ENCODE measurements at places on chromosomes 2 and 18.

DNA sequence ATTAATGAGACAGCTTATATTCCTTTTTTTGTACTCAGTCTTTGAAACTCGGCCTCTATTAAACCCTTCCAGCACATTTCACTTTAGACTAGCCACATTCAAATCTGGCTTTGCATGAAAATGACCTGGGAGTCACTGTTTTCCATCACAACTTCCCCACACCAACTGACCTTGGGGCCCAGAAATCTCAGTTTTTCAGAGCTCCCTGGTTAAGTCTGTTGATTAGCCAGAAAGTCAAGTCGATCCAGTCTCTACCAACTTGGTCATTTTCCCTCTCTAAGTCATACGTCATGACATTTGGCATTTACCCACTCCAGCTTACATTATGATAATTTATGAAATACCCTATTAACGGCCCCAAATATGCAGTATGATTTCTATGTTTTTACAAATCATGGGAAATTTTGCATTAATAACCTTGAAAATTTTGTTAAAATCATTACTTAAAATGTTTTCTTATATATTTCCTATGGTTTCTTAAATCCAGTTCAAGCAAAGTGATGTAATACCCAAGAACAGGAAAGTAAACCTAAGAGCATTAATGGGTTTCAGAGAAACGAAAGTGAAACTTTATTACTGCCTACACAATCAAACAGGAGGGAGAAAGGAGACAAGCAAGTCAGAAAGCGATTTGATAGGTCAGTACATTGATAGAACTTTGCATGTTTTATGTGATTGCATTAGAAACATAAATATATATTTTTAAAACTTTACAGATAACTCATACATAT, 77.1 kb downstream of the SPATS2L start:
- no peak for DNase-seq

DNA sequence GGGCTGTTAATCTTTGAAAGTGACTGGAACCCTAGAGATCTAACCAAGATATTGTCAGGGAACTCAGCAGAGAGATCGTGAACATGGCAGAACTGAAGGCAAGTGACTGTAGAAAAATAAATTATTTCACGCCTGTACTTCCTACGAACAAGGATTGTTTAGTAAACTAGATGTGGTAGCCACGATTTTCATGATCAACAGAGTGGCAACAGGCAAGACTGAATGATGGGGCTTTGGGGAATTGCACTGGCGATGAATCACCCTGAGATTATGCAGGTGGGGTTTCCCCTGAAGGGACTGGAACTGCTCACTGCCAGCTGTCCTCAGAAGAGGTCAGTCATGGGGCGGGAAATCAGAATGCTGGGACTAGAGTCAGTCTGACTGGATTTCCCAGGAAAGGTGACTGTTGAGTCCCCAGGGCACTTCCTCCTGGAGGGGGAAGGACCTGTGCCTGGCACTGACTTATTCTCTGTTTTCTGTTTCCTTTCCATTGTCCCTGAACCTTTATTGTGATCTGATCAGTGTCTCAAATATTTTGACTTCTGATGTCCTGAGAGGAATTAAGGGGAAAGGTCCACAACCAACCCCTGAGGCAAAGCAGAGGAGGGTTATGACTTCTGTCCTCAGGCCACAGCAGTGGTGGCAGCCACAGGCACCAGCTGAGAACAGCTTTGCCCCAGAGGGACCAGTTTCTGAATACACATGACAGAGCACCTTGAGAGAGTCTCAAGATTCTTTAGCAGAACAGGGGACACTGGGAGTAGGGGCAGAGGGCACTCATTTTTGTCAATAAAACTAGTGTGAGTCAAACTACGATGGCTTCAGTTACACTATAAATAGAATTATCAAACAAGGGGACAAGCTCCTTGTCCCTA, 70.0 kb downstream of the NAB1 start:
- DNase-seq, result peak; percentile 46

DNA sequence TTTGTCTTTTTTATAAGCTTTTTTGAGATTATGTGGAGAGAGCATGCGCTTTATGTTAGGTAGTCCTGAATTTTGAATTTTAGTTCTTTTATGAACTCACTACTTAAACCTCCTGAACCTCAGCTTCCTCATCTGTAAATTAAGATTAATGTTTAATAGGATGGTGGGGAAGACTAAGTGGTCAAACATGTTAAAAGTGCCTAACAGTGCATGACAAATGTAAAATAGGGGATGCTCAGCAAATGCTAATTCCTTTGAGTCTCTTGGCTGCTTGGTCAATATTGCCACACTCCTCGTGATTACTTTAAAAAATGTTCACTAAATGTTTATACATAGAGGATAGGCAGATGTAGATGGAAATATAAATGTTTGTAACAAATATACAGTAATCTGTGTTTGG, 6.8 kb downstream of the BIRC6 start:
- DNase-seq, result no peak

- DNase-seq, result no peak
These were observed 33.5 kb upstream of the IL37 start for GRCh38 chr2:112877423-112877822.

DNA sequence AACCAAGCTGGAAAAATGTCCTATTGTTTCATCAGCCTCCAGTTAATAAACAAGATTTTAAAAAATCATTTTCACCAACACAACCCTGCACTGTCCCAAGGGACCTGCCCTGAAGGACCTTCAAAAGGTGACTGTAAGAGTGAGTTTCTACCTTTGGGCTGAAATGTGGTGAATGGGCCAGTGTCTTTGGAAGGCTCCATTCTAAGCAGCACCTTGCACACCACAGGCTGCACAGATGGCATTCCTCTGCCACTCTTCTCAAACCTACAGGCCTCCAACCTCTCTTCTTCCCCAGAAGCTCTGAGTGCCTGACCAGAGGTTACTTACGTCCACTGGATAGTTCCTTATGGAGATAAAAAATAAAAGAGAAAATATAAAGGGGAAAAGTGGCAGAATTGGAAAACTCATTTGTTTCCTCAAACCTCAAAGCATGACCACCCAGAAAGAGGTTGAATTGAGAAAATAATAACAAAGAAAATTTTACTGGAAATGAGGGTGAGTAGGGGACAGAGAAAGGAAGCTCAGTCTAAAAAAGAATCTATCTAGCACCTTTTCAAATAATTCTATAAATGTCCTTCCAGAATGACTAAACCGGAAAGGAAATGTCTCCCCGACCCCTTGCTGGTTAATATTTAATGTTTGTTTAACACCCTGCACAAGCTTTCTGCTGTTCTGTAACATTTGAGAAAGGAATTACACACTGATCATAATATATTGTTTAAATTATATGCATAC, 175.7 kb downstream of the METTL4 start:
- no peak for DNase-seq

- peak; percentile 43 for DNase-seq
These were observed 1.8 kb upstream of the BCL11A start for GRCh38 chr2:60555066-60555782.

DNA sequence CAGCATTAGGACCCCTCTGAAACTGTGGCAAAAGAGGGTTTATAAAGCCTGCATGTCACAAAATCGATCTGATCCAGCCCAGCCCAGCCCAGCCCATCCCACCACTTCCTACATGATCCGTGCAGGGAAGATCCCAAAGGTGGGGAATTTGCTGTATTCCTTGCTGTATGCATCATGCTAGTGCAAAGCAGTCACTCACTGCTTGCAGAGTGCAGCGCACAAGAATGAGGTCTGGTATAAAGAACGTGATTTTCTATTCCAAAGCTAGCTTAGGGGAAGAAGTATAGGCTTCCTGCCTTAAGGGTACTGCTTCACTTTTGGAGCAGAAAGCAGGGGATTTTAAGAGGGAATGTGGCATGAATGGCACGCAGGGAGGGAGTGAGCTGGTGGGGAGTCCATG, 18.9 kb upstream of the SERPINB11 start:
- no peak for DNase-seq

- no peak for DNase-seq
These were observed 53.6 kb downstream of the DPYSL5 start for GRCh38 chr2:26901326-26902183.

- DNase-seq, result no peak
These were observed 3.2 kb downstream of the NR4A2 start for GRCh38 chr2:156329031-156329926.

GRCh38 chr2:219430633-219431615, 3.7 kb upstream of the SPEG start:
- no peak for DNase-seq

DNA sequence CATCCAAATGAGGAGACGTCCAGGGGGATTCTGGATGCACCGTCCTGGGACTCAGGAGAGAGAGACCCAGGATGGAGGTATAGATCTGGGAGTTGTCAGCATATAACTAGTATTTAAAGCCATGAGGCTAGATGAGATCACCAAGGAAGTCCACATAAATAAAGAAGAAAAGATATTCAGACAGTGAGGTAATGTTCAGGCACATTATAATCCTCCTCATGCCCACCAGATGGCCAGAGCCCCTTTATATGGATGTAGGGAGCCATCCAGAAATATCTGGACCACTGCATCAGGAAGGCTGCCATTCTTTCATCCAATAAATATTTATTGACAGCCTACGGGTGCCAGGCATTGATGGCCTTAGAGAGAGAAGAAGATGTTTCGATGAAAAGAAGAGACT, 21.2 kb upstream of the NCKAP5 start:
- DNase-seq, result no peak

GRCh38 chr2:129802290-129802689, 177.2 kb upstream of the RAB6C start:
- no peak for DNase-seq

- DNase-seq, result no peak
These were observed 42.4 kb downstream of the TMEM18 start for GRCh38 chr2:634636-635388.

- DNase-seq, result no peak
These were observed 16.7 kb upstream of the MC4R start for GRCh38 chr18:60389314-60389713.

GRCh38 chr2:175431101-175431946, 249.8 kb upstream of the ATP5MC3 start:
- no peak for DNase-seq

GRCh38 chr2:59694176-59694575, 859.3 kb downstream of the BCL11A start:
- DNase-seq, result no peak

- DNase-seq, result no peak
These were observed 218.4 kb upstream of the FN1 start for GRCh38 chr2:215654148-215654819.

GRCh38 chr18:24584813-24585212, 124.4 kb downstream of the HRH4 start:
- no peak for DNase-seq

- DNase-seq, result no peak
These were observed 128.7 kb downstream of the NCKAP5 start for GRCh38 chr2:133439565-133439920.

GRCh38 chr18:58201268-58201667, 157.2 kb downstream of the NEDD4L start:
- no peak for DNase-seq

DNA sequence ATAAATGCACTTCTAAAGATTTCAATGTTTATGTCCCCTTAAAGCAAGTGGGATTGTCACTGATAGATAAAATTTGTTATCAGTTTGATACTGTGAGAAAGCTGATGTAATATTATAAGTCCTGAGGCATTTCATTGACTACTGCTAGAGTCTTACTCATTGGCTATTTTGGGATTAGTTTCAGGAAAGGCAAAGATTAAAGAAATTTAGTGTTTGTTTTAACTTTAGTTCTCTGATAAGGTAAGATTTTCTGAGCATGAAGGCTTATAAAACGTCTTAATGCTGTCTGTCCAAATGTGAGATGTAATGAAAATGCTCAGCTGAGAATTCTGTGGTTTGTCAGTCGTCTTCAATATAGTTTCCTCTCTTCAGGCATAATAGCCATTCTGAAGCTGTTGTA, 886.4 kb upstream of the CDH2 start:
- DNase-seq, result no peak

GRCh38 chr18:6396847-6397246, 17.9 kb downstream of the L3MBTL4 start:
- DNase-seq, result no peak

DNA sequence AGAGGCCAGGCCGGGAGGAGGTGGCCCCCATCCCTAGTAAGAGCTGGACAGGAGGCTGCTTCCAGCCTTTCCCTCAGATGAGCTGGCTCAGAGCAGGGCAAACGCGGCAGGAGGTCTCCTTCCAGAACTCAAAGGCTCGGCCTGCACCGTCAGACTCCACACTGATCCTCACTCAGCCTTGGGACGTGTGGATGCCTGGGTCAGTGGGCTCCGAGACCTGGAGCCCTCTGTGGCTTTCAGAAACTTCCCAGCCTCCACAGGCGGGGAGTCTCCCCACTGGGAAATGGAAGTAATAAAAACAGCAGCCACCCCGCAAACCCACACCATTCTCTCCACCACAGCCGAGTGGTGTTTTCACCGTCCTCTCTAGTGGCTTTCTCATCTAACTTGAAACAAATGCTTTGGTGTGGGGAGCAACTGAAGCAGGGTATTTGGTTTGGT, 54.3 kb downstream of the INPP5D start:
- no peak for DNase-seq

- DNase-seq, result no peak
These were observed 20.8 kb downstream of the KIF1A start for GRCh38 chr2:240799033-240799820.

DNA sequence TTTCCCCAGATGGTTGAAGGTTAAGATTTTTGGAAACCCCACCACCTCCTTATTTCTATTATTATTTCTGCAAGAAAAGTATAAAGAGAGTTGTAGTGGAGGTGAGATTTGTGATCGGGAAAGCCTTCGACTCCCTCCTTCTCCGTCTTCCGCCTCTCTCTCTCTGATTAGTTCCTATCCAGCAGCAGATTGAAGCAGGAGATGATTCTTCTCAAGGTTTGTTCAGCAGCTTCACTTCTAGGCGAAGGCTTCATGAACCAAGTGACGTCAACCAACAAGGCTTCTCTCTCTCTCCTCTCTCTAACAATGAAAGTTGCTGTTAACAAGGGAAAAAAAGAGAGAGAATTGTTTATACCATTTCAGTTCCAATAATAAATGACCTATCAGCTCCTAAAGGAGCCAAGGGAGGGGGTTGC, at the start of gene BAZ2B:
Gene BAZ2B, minus strand, starts transcription at position 263 of the 416 bp plus-strand sequence. CDS start 137,829 bp downstream, outside the sequence.
- DNase-seq, result no peak

GRCh38 chr2:73202156-73203054, at the start of gene NOTO:
Gene NOTO, plus strand, starts transcription at chr2:73202574. Its CDS starts 93 bp downstream, at chr2:73202667.
- DNase-seq, result no peak

DNA sequence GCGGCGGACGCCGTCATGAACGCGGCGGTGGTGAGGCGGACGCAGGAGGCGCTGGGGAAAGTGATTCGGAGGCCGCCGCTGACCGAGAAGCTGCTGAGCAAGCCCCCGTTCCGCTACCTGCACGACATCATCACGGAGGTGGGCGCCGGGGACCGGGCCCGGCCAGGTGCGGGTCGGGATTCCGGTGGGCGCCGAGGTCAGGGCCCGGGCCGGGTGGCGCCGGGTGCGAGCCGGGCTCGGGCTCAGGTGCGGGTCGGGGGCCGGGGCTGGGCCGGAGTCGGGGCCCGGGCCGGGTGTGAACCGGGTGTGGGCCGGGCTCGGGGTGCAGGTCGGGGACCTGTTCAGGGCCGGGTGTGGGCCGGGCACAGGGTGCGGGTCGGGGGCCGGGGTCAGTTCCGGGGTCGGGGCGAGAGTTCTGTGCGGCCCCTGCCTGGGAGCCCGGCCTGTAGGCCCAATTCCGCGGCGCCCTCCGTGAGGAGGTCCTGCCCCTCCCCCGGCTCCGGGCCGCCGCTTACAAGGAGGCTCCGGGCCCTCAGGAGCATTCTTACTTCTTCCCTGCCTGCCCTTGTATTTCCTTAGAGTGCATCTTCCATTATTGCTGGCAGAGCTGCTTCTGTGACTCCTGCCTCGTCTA, 447 bp downstream of the TRAF3IP1 start:
- no peak for DNase-seq

Measured in activated CD4-positive, alpha-beta T cell treated with anti-CD3 and anti-CD28 coated beads, Interleukin-2, amount 50 U/mL, for 4 hours (primary cell).